Spleen (tissue), 13 donors: ENCODE measurements at places on chromosomes 6 and 20. TPM values are rescaled to one million over a fixed set of nuclear protein-coding genes. Genes with fewer than 3 reads are reported as not detected.

DNA sequence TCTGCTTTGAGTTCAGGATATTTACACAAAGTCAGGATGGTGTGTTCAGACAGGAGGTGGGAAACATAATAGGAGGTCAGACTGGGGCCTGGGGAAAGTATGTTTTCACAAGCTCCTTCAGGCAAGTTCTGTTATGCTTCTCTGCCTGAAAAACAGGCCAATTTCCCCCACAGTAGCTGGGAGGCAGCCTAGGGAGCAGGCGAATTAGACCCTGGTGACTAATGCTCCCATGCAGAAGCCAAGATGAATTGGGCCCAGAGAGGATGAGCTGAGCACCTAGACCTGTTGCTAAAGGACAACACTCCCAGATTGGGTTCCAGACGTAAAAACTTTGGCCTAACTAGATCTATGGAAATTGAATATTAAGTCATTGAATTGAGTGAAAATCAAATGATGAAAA lies 142.2 kb upstream of the MAP3K7 start:
- no peak overlapping the region for H3K27ac ChIP-seq
- H3K4me1 ChIP-seq = no peaks in the 10 kb centered on the region
- no peaks in the 10 kb centered on the region for H3K27me3 ChIP-seq
- no peak for DNase-seq

DNA sequence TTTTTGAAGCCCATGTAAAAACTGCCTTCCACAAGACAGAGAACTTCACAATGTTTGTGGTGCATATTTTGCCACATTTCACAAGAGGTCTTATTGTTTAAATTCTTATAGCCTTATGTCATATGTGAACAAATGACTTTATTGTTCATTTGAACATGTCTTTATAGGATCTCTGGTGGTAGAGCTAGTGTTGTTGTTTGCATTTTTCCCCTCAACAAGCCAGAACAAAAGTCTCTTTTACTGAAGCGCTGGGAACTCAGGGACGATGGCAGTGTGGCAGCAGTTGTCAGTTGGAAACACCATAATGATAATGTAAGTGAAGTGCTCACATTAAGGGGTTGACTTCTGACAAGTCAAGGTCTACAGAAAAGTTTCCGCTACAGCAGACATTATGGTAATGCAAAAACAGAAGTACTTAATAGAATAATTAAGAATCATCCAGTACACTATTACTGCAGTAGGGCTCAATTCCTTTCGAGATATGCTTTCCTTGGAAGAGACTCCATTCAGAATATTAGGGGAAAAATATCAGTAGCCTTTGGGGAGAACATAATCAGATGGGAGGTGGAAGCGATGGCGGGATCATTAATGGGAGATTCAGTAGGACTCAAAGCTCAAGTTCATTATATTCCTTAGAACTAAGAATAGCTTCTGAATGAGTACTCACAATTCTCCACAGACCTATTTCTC lies 180.0 kb downstream of the GJA10 start:
- H3K27me3 ChIP-seq = no peaks in the 10 kb centered on the region
- DNase-seq = no peak
- no peak overlapping the region for H3K4me3 ChIP-seq
- H3K36me3 ChIP-seq = no peaks in the 10 kb centered on the region
- H3K4me1 ChIP-seq = peaks cover 27% of the 10 kb centered on the region

- no peak for DNase-seq
- no peak overlapping the region for H3K27ac ChIP-seq
- H3K36me3 ChIP-seq = no peaks in the 10 kb centered on the region
- H3K4me1 ChIP-seq = peaks cover 9% of the 10 kb centered on the region
- H3K27me3 ChIP-seq = no peaks in the 10 kb centered on the region
- no peak overlapping the region for H3K4me3 ChIP-seq
Measured at GRCh38 chr20:38353316-38353715, 7.0 kb downstream of the LBP start.

DNA sequence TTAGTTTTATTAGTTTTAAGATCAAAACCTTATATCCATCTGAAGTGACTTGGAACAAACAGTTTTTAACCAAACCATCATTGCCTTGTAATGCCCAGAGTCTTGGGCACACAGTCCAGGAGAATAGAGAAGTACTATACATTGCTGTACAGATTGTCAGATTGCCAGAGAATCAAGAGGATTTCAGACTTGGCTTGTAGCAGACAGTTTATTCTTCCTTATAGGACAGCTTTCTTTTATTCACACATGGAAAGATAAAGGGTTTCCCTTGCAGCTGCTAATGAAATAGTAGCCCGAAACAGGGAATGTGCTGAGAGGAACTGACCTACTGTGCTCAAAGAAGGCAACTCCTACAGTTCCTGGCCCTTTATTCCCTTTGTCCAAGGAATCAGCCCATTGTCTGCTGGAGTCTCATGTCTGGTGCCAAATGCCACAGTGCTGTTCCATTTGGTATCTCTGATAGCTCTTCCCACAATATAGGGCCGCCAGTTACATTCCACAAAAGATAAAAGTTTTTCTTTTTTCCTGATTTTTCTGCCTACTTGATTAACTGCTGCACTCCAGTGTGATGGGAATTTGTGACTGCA lies 30.6 kb downstream of the DCBLD1 start:
- H3K4me3 ChIP-seq = no peak overlapping the region
- H3K27me3 ChIP-seq = no peaks in the 10 kb centered on the region
- no peaks in the 10 kb centered on the region for H3K36me3 ChIP-seq
- H3K27ac ChIP-seq = no peak overlapping the region

DNA sequence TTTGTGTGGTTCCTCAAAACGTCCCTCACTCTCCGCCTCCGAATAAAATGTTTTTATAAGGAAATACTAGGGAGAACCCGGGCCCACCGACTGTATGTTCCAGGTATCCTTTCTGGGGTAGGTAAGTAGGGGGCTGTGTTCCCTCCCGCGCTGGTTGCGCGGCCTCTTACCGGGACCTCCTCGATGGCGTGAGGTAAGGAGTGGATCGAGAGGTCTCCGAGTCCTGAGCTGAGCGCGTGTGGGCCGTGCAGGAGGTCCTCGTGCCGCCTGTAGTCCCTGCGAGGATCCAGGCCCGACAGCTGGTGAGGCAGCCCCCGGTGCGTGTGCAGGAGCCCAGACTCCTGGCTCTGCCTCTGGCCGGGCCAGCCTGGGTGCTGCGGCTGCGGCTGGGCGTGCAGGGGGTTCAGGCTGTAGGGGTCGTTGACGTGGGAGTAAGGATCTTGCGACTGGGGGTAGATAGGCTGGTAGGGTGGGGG lies 5.1 kb downstream of the TFAP2A start:
- no peak overlapping the region for H3K27ac ChIP-seq
- H3K36me3 ChIP-seq = no peaks in the 10 kb centered on the region
- peaks cover 43% of the 10 kb centered on the region for H3K4me1 ChIP-seq

DNA sequence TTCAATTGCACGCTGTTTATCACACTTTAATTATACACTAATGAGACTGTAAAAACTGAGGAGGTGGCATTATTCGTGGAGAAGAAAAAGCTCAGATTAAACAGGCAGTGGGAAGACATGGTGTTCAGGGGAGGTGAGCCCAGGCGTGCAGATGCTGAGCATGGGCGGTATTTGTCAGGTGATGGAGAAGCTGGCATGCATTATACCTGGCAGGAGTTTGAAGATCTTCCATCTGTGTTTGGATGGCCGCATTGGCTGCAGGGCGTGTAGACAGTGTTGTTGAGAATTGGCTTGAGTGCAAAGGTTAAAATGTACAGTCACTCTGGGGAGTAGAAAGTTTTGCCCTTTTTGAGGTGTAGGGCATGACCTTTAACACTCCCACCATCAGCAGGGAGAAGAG lies 213.8 kb downstream of the ERMARD start:
- H3K27me3 ChIP-seq = peaks cover 28% of the 10 kb centered on the region
- H3K27ac ChIP-seq = no peak overlapping the region
- DNase-seq = no peak
- no peaks in the 10 kb centered on the region for H3K36me3 ChIP-seq
- H3K4me3 ChIP-seq = no peak overlapping the region
- no peaks in the 10 kb centered on the region for H3K4me1 ChIP-seq

PRRC2A gene
- total RNA-seq = 176 TPM

GRCh38 chr6:151292974-151293687 lies 53.4 kb downstream of the AKAP12 start:
- H3K4me3 ChIP-seq = no peak overlapping the region
- H3K4me1 ChIP-seq = no peaks in the 10 kb centered on the region
- peak overlapping the region; percentile 56 for H3K27ac ChIP-seq
- DNase-seq = no peak

GRCh38 chr20:62606016-62606415 lies 36.3 kb upstream of the SLCO4A1 start:
- no peak overlapping the region for H3K4me3 ChIP-seq
- DNase-seq = no peak
- peaks cover 33% of the 10 kb centered on the region for H3K4me1 ChIP-seq
- peak overlapping the region; percentile 92 for H3K27ac ChIP-seq
- no peaks in the 10 kb centered on the region for H3K36me3 ChIP-seq

GRCh38 chr6:72894091-72894490 lies 272.2 kb downstream of the KCNQ5 start:
- no peak overlapping the region for H3K4me3 ChIP-seq
- H3K4me1 ChIP-seq = no peaks in the 10 kb centered on the region
- no peaks in the 10 kb centered on the region for H3K27me3 ChIP-seq
- H3K27ac ChIP-seq = no peak overlapping the region
- no peaks in the 10 kb centered on the region for H3K36me3 ChIP-seq
- no peak for DNase-seq

DNA sequence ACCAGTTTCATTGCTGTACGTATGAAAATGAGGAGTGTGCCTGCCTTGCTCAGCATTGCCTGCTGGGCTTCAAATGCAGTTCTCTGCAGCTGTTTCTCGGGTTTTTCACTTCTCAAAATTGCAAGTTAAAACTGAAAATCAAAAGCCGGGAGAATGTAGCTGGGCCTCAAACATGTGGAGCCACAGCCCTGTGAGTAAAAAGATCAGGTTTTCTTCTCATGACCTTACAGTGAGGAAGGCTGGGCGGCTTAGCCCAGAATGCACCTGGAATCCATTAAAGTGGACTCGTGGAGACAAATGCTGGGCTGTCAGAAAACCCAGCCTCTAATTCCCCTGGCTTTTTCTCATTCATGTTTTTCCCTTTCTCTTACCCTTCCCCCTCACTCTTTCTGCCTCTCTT lies 34.4 kb downstream of the DSE start:
- no peak overlapping the region for H3K4me3 ChIP-seq
- H3K36me3 ChIP-seq = no peaks in the 10 kb centered on the region
- peak overlapping the region; percentile 44 for H3K27ac ChIP-seq
- no peak for DNase-seq
- peaks cover 43% of the 10 kb centered on the region for H3K4me1 ChIP-seq
- H3K27me3 ChIP-seq = no peaks in the 10 kb centered on the region

- H3K4me3 ChIP-seq = no peak overlapping the region
- no peak overlapping the region for H3K27ac ChIP-seq
- no peak for DNase-seq
- no peaks in the 10 kb centered on the region for H3K4me1 ChIP-seq
Measured at GRCh38 chr6:157684620-157685299, 138.3 kb upstream of the SNX9 start.

- H3K27ac ChIP-seq = no peak overlapping the region
- H3K4me3 ChIP-seq = no peak overlapping the region
- H3K27me3 ChIP-seq = no peaks in the 10 kb centered on the region
Measured at GRCh38 chr6:81613606-81614005, 138.9 kb downstream of the TENT5A start.

- H3K27me3 ChIP-seq = no peaks in the 10 kb centered on the region
- peaks cover 82% of the 10 kb centered on the region for H3K4me1 ChIP-seq
- peak overlapping the region; percentile 100 for H3K27ac ChIP-seq
Measured at GRCh38 chr6:166951670-166952060, 4.7 kb downstream of the RNASET2 start.

XKR7 gene
- total RNA-seq = 0.09 TPM

DNA sequence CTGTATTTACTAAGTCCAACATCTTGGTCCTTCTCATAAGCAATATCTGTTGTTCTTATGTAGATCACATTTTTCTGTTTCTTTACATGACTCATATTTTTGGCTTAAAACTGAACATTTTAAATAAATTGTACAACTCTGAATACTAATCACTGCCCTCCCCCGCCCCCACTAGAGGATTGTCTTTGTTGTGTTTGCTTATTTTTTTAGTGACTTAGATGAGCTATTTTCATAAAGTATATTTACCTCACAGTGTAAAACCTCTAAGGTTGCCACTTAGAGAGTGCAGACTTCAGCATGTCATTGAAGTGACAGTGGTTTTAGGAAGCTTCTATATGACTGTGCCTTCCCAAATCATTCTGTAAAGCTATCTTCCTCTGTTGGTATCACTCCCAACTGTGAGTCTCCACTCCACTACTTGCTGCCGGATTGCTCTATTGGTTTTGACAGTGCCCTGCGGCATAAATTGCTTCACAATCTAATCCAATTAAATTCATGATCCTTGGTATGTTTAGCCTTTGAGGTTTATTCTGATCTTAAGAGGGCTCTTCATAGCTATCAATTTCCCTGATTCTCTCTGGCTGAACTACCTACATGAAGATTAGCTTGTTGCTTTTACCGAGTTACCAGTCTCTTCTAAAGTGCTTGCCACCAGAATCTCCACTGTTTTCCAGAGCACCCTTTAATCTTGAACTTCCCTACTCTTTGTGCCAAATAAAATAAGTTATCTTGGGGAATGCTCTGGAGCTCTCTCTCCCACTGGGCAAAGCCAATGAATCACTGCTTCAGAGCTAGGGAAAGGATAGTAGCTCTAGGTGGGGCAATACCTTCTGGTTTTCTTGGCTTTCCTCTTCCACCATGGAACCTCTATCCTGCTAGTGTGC lies 33.0 kb downstream of the SPTLC3 start:
- no peak overlapping the region for H3K27ac ChIP-seq
- H3K4me3 ChIP-seq = no peak overlapping the region
- no peaks in the 10 kb centered on the region for H3K27me3 ChIP-seq
- H3K36me3 ChIP-seq = no peaks in the 10 kb centered on the region
- DNase-seq = no peak

GRCh38 chr6:36442103-36442670 lies 467 bp downstream of the PXT1 start:
- H3K27ac ChIP-seq = peak overlapping the region; percentile 98
- H3K27me3 ChIP-seq = no peaks in the 10 kb centered on the region
- H3K4me1 ChIP-seq = peaks cover 55% of the 10 kb centered on the region
- peak overlapping the region; percentile 86 for H3K4me3 ChIP-seq
- no peak for DNase-seq

C6orf58 gene
- not detected for total RNA-seq

DNA sequence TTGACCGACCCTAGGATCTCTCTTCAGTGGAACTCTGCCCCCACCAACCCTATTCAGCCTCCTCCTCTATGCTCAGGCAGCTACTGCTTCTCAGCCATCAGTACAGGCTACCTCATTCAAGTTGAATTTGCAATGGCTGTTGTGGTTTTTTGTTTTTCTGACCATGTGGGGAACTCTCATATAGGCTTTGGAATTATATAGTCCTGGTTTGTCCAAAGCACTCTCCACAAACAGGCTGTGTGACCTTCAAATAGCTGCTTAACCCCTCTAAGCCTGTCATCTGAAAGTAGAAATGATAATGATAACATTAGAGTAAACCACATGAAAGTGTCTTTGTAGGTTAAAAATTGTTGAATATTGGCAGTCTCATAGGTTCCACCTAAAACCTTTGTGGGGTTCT lies 80.3 kb downstream of the UNC5CL start:
- H3K4me1 ChIP-seq = no peaks in the 10 kb centered on the region
- H3K36me3 ChIP-seq = no peaks in the 10 kb centered on the region
- H3K4me3 ChIP-seq = no peak overlapping the region
- H3K27ac ChIP-seq = no peak overlapping the region
- H3K27me3 ChIP-seq = no peaks in the 10 kb centered on the region
- DNase-seq = no peak

RHAG gene
- not detected for total RNA-seq

GRCh38 chr20:54146672-54147071 lies 27.1 kb downstream of the CYP24A1 start:
- no peaks in the 10 kb centered on the region for H3K27me3 ChIP-seq
- H3K27ac ChIP-seq = no peak overlapping the region
- DNase-seq = no peak
- no peaks in the 10 kb centered on the region for H3K36me3 ChIP-seq
- no peak overlapping the region for H3K4me3 ChIP-seq
- no peaks in the 10 kb centered on the region for H3K4me1 ChIP-seq

- H3K27ac ChIP-seq = no peak overlapping the region
- H3K27me3 ChIP-seq = no peaks in the 10 kb centered on the region
Measured at GRCh38 chr6:91288741-91289140, 701.9 kb upstream of the MAP3K7 start.
